ENCODE measurements at places on chromosomes 16 and 17. TPM values are rescaled to one million over a fixed set of nuclear protein-coding genes. Genes with fewer than 3 reads are reported as not detected.

Gene NACA2
- total RNA-seq: not detected

Gene CLEC18C
- 0.16 TPM for total RNA-seq

Gene CRYM
- 1.3 TPM for total RNA-seq

Gene POLR3K
- total RNA-seq: 43.7 TPM

Gene TTYH2
- 2.1 TPM for total RNA-seq

Gene TUBB3
- total RNA-seq: 205 TPM

Data from A549 treated with DMSO at 1 μM for 4 hours (cell line).